ENCODE measurements at places on chromosomes 6 and 20.

- DNase-seq: peak; percentile 58
Measured at GRCh38 chr6:27894839-27895762, 17.1 kb downstream of the OR2B2 start.

DNA sequence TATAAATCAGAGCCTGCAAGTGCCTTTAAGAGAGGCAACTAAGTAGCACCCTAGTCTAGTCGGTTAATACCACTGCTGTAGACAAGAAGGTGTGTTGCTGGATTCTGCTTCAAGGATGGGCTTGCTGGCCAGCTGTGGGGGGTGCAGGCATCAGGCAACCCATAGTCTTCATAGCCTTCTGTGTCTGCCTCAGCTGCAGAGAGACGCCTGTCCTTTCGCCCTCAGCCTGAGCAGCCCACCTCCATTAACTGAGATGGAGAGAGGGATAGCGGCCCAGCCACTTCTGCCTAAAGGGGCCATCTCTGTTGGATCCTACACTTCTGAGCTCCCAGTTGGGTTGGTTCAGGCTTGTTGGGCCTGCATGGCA lies 123.7 kb upstream of the MLIP start:
- DNase-seq: no peak

DNA sequence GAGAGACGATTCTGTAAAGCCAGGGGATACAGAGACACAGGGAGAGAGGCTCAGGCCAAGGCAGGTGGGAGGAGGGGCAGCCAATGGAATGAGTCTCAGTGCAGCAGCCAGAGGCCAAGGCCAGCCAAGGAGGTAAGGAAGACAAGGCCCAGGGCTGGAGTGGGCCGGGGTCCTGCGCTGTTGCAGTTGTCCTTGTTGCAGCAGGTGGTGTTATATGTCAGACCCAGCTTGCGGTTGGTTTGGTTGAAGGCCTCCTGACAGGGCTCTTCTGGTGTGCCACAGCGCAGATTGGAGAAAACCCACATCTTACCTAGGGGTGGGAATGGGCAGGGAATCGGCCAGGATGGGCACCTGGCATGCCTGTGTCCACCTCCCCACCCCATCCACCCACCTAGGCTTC lies 2.5 kb downstream of the LY6G6C start:
- no peak for DNase-seq

- no peak for DNase-seq
Measured at GRCh38 chr6:112486454-112486853, 139.3 kb downstream of the RFPL4B start.

- no peak for DNase-seq
Measured at GRCh38 chr20:44717986-44718385, 2.8 kb downstream of the CCN5 start.

- no peak for DNase-seq
Measured at GRCh38 chr20:14724036-14724435, 386.6 kb upstream of the FLRT3 start.

All from stimulated activated CD4-positive, alpha-beta T cell treated with anti-CD3 and anti-CD28 coated beads, Interleukin-2, amount 100 ng/mL, for 24 hours (primary cell).